ENCODE measurements at places on chromosomes 11 and 22.

- ATAC-seq: no peak
These were observed 21.6 kb downstream of the TUG1 start for GRCh38 chr22:30990690-30991089.

DNA sequence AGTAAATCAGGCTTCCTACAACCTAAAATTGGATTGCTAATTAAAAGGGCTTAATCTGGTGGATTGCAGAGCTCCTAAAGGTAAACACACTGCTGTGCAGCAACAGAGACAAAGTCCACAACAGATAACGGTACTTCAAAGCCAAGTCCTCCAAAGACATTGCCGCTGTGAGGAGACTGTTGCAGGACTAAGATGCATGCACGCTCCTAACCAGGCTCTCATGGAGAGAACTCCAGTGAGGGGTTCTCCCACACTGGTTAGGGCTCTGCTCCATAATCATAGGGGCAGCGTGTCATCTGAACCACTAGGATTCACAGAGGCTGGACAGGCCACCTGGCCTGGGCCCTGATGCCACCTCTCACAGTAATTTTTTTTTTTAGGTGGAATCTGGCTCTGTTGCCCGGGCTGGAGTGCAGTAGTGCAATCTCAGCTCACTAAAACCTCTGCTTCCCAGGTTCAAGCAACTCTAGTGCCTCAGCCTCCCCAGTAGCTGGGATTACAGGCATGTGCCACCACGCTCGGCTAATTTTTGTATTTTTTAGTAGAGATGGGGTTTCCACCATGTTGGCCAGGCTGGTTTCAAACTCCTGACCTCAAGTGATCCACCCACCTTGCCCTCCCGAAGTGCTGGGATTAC is 56.9 kb upstream of the ARFGAP3 start:
- ATAC-seq: no peak

DNA sequence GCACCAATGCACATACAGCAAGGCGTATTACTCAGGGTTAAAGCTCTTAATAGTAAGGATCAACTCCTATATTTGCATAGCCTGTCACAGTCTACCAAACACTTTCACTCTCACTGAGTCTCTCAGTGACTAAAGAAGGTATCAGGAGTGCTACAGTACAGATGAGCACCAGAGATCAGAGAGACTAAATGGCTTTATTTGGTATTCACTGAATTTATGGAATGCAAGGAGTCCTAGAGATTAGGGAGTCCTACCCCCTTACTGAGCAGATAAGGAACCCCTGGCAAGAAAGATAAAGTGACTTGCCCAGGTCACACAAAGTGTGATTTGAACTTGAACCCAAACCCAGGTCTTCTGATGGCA is 396.4 kb upstream of the CCDC90B start:
- peak; percentile 80 for ATAC-seq

- no peak for ATAC-seq
These were observed 1.9 kb downstream of the BLID start for GRCh38 chr11:122113836-122114825.

- ATAC-seq: no peak
These were observed 79.9 kb upstream of the SYT13 start for GRCh38 chr11:45365961-45366618.

DNA sequence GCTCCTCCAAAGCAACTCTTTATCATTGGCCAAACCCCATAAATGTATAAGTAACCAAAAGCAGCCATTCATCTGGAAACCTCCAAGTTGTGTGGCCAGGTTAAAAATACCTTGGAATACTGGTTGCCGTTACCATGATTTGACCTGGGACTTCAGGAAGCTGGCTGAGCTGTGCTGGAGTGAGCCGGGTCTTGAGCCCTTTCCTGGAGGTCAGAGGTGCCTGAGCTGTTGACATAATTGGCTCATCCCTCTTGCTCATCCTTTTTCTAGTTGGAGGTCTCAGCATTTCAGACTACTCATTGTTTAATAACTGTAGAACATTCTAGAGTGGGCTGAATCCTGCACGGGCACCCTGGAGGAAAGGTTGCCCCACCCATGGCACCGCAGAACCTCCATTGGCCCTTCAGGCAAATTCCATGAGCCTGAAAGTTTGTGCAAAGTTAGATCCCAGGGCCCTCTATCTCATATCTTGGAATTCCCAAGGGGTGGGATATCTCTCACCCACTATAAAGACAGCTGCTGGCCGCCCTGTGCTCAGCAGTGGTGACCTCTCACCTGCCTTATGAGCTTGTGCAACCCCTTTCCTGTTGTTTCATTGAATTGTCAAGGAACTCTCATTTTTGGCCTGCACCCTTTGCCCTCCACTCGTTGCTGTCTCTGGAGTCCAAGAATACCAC is 77.0 kb downstream of the C22orf31 start:
- ATAC-seq: no peak

GRCh38 chr11:7548659-7549274 is 35.0 kb downstream of the PPFIBP2 start:
- peak; percentile 83 for ATAC-seq

- ATAC-seq: no peak
These were observed 682.6 kb downstream of the KCNA4 start for GRCh38 chr11:29333993-29334775.

DNA sequence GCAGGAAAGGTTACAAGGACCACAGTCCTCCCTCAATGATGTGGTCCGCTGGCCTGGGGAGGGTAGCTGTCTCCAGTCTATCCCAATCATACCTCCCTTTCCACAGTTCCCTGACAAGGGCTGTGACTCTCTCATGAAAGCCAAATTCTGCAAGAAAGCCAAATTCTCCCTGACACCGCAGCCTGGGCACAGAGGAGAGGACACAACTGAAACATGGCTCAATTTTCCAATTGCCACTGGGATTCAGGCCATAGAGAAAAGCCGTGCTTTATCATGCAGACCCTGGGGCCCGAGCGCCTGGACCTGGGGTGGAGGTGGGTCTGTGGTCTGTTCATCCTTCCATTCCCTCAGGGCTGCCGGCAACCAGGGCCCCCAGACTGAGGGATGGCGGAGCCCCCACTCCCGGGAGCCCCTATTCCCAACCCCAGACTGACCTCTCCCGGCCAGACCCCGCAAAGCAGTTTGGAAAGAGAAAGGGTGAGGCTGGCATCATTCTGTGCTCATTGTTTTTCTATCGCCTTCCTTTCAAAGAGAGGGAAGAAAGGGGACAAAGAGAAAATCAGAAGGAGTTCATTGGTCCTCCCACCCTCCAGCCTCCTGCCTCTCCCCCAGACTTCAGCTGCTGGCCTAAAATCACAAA is 239.5 kb downstream of the BUD13 start:
- no peak for ATAC-seq

DNA sequence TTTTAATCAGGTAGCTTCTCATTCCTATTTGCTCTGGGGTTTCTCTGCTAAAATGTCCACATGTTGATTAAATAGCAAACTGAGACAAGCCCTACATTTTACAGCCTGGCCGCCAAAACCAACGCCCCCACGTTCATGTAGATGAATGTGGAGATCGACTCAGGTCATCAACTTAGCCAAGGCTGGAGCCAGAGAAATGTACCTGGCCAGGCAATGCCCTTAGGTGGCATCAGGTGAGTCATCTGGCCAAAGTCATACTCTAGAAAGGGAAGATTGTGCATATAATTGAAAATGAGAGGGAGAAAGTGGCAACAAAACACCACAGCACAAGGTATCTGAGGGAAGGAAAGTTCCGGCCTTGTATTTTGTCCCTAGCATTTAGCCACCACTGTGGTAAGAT is 37.1 kb upstream of the CCDC89 start:
- ATAC-seq: no peak

GRCh38 chr22:24753914-24754313 is 20.6 kb downstream of the PIWIL3 start:
- no peak for ATAC-seq

GRCh38 chr11:119671561-119672015 is 57.4 kb downstream of the NECTIN1 start:
- ATAC-seq: no peak

DNA sequence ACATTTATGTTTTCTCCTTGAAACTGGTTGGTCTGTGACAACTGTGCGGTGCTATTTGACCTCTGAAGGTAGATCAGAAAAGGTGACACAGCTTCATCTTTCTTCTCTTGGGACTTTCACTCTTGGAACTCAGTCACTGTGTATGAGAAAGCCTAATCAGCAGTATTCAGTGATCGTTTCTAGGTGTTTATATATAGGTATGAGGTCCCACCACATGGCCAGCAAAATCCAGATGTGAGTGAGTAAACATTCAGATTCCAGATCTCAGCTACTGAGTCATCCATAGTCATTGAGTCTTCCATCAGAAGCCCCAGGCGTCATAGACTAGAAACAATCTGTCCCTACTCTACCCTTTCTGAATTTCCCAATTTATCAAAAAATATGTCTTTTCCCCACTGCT is 117.3 kb upstream of the CTSC start:
- ATAC-seq: no peak

- ATAC-seq: no peak
These were observed 2.7 kb downstream of the MB start for GRCh38 chr22:35614404-35614803.

- ATAC-seq: no peak
These were observed 68.8 kb downstream of the LRRC32 start for GRCh38 chr11:76601724-76602123.

DNA sequence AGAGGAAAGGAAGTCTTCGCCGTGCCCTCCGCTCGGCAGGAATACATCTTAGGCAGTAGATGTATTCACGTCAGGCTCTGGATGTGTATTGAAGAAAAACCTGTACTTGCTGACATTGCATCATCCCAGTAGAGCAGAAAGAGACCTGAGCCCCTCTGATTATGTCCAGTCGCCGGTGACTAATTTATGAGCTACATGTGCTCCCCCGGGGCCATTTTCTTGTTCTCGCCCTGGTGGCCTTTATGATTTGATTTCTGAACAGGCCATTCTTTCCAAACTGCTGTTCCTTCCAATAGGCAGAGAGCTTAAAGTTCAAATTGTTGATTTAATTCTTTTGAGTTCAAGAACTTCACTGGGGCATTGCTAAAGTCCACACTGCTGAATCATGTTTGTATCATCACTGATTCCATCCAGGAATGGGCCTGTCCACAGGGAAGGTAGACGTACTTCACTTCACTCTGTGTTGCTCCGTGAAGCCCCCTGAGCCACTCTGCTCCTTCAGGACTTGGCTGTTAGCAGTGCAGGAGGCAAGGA is 137.3 kb upstream of the RASSF10 start:
- ATAC-seq: no peak

GRCh38 chr22:41078931-41079330 is 13.5 kb upstream of the EP300 start:
- ATAC-seq: peak; percentile 74

- ATAC-seq: peak; percentile 48
These were observed at the start of gene CFAP300 for GRCh38 chr11:102047305-102047924. CFAP300 (plus strand) TSS chr11:102047437; CDS start chr11:102047471, 34 bp downstream.

DNA sequence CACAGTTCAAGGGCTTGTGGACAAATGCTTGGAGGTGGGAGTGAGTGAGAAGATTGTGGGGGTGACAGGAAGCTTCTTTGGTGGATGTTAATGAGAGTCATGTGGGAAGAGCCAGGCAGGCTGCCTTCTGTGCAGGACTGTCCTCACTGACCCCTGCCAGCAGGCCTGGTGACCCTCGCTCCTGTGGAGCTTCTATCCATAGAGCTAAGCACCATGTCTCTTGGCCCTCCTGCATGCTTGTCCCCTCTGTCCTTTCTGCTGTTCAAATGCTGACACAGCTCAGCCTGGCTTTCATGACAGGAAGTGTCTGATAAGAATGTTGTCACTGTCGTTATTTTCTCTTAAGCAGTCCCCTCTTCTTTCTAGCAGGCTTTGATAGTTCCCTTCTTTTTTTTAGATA is 37.6 kb downstream of the NAT10 start:
- ATAC-seq: no peak

DNA sequence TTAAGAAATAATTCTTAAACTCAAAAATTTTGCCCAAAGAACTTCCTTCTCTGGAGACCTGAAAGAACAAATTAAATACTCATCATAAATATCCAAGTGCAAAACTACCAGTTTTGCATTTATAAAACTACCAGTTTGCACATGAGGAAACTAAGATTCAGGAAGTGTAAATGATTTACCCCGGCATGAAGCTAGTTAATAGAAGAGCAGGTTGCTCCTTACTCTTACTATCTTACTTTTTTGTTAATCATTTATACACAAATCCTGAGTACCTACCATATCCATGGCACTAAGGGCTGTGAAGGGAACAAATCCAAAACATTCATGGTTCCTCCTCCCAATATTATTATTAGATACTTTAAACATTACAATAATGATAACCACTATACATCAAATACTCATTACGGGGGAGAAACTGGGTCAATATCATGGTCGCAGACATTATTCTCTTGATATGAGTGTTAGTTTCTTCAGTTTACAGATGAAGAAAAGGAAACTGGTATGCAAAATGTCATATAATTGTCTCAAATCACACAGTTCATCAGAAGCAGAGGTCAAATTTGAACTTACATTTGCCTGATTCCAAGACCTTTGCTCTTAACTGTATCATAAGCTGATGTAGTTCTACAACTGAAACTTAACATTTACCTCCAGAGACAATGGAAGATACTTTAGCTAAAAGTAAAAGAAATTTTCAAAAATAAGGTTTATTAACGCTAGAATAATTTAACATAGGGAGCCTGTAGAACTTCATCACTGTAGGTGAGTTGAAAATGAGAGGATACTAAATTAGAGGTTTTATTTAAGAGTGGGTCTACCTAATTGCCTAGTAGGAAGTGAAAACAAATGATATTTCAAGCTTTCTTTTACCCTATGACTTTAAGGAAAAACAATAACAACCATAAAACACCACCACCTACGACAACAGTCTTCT is 74.5 kb downstream of the FAM76B start:
- peak; percentile 40 for ATAC-seq

DNA sequence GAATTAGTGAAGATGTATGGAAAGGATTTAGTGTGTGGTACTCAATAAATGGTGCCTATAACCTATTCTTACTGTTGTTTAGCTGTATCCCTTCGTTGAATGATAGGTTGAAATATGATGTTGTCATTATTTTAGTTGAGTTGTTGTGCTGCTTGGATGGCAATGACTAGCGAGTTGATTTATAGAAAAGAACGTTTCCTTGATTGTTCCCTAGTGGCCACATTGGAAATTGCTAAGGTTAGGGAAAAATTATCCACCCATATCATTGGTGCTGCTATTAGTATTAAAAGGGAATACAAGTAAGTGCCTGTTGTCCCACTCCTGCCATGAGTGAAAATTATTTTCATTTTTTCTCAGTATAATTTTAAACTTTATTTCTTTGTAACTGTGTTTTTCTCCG is 14.5 kb downstream of the EMSY start:
- ATAC-seq: no peak

DNA sequence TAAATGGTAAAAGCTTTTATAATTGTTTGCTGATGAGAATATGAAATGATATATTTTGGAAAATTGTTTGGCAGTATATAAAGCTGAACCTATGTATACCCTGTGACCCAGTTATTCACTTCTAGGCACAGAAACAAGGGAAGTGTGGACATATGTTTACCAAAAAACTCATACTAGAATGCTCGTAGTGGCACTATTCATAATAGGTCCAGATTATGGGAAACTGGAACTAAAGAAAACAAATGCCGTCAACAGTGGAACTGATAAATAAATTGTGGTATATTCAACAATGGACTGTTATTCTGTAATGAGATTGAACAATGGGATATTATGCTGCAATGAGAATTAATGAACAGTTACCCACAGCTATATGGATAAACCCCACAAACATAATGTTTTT is 32.8 kb downstream of the CSTPP1 start:
- ATAC-seq: no peak

GRCh38 chr11:106187860-106188456 is 110.5 kb downstream of the AASDHPPT start:
- ATAC-seq: no peak
